ENCODE measurements at places on chromosomes 11 and 22. TPM values are rescaled to one million over a fixed set of nuclear protein-coding genes. Genes with fewer than 3 reads are reported as not detected.

The C11orf42 gene
- total RNA-seq: not detected

The BIRC3 gene
- 139 TPM for total RNA-seq

The TREH gene
- total RNA-seq: not detected

The C11orf21 gene
- 89.1 TPM for total RNA-seq

The CD3E gene
- 544 TPM for total RNA-seq

The MPST gene
- total RNA-seq: 12.3 TPM

The HEPACAM gene
- total RNA-seq: not detected

The MFRP gene
- total RNA-seq: not detected
